Lung (tissue), 17 donors: ENCODE measurements at places on chromosomes 1 and 21. TPM values are rescaled to one million over a fixed set of nuclear protein-coding genes. Genes with fewer than 3 reads are reported as not detected.
A peak's percentile ranks its signal among the peaks of the same experiment; 100 is the strongest.

DNA sequence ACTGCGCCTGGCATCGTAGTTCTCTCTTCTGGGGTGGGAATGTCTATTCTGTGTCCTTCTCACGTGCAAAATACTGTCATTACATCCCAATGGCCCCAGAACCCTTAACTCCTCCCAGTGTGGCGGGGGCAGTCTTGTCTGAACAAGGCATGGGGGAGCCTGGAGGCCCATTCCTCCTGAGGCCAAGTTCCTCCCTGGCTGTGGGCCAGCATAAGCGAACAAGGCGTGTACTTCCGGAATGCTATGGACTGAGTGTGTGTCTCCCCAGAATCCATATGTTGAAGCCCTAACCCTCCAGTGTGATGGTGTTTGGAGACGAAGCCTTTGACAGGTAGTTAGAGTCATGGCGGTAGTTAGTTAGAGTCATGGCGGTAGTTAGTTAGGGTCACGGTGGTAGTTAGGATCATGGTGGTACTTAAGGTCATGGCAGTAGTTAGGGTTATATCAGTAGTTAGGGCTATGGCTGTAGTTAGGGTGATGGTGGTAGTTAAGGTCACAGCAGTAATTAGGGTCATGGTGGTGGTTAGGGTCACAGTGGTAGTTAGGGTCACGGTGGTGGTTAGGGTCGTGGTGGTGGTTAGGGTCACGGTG lies 71.0 kb downstream of the PRKCZ start:
- no peak for DNase-seq
- H3K4me3 ChIP-seq, result no peak overlapping the region

DNA sequence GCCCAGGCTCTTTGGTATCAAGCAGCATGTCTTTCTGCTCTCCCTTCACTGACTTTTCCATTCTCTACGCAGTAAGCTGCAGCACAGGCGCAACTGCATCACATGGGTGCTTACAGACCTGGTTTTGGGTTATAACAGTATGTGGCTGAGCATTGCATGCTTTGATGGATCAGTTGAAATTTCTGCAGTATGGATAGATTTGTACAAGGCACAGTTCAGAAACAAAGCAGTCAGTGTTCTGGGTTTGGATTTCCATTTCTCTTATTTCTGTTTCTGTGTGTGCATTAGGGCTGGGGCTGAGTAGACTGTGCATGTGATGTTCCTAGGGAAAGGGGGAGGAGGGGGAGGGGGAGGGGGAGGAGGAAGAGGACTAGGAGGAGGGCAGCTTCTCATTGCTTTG lies 4.5 kb downstream of the FAM163A start:
- H3K36me3 ChIP-seq, result no peaks in the 10 kb centered on the region
- H3K4me1 ChIP-seq, result no peaks in the 10 kb centered on the region
- no peak for DNase-seq
- no peak overlapping the region for H3K27ac ChIP-seq

DNA sequence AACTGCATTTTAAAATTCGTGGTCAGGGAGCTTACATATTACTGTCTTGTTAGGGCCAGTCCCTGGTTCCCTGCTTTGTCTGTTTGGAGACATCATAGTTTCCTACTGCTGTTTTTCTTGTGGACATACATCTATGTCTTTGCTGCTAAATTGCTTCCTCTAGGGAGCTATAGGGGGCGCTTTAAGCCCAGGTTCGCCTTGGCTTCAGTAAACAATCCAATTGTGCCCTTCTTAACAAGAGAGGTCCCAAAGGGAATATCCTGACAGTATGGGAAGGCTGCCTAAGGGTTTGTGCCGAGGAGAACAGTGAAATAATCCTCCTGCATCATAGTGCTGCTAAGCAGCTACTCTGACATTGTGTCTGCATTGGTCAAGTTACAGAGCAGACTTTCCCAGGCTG lies 112.5 kb downstream of the USH2A start:
- H3K36me3 ChIP-seq, result no peaks in the 10 kb centered on the region
- H3K4me1 ChIP-seq, result no peaks in the 10 kb centered on the region
- no peaks in the 10 kb centered on the region for H3K27me3 ChIP-seq
- H3K4me3 ChIP-seq, result no peak overlapping the region
- DNase-seq, result peak; percentile 37

DNA sequence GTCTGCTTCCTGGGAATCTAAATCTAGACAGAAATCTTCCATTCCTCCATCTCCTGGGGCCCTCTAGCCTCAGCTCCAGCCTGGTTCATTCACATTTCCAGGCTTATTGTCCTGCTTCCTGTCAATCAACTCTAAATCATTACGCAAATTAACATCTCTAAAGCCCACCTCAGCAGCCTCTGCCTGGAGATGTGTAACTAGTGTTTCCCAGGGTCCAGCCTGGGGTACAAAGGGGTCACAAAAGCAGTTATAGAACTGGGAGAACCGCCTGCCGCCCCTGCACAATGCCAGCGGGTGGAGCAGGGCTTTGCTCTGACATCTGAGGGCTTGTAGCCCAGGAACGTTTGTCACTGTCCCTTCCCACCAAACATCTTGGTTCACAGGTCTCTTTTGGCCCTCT lies 373.5 kb downstream of the RRAGC start:
- DNase-seq, result no peak
- H3K27ac ChIP-seq, result no peak overlapping the region
- H3K4me1 ChIP-seq, result no peaks in the 10 kb centered on the region
- no peaks in the 10 kb centered on the region for H3K27me3 ChIP-seq
- no peak overlapping the region for H3K4me3 ChIP-seq
- no peaks in the 10 kb centered on the region for H3K36me3 ChIP-seq

DNA sequence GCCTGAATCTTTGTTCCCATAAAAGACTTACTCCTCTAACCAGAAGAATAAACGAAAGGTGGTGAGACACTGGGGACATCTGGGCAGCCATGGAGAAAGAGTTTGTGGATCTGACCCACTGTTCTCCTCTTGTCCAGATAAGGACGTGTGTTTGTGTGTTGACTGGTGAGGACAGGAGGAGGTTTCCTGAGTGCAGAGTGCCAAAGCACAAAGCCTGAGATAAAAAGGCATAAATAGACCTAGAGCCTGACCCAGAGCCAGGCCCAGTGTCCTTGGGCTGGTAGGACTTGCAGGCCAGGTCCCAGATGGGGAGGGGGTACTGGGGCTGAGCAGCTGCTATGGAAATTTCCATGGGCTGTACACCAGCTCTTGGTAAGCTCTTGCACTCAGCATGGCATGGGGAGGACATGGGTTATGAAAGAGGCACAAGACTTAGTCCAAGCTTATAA lies 19.6 kb upstream of the COQ8A start:
- no peak overlapping the region for H3K4me3 ChIP-seq
- H3K27ac ChIP-seq, result peak overlapping the region; percentile 89
- DNase-seq, result no peak
- H3K4me1 ChIP-seq, result peaks cover 2% of the 10 kb centered on the region
- H3K36me3 ChIP-seq, result no peaks in the 10 kb centered on the region
- H3K27me3 ChIP-seq, result no peaks in the 10 kb centered on the region

- peaks cover 2% of the 10 kb centered on the region for H3K27me3 ChIP-seq
- DNase-seq, result no peak
- peaks cover 1% of the 10 kb centered on the region for H3K4me1 ChIP-seq
- no peak overlapping the region for H3K4me3 ChIP-seq
- no peaks in the 10 kb centered on the region for H3K36me3 ChIP-seq
These were observed 198.2 kb downstream of the ZNF326 start for GRCh38 chr1:90193116-90193515.

DNA sequence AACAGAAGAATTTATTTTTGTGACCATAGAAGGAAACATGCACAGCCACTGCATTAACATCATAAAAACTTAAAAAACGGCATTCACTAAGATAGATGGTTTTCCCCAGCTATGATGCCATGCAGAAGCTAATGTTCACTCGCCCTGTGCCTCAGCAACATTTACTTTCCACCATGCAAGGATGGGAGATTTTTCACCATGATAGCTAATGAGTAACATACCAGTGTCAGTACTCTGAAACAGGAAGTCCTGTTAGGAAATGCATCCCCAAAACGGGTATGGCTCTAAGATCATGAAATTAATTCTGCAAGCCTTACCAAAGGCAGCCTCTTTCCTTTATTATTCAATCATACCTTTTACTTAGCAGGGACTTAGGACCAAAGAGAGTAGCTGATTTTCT lies 17.5 kb upstream of the VAMP3 start:
- H3K27me3 ChIP-seq, result no peaks in the 10 kb centered on the region
- H3K4me1 ChIP-seq, result no peaks in the 10 kb centered on the region
- H3K4me3 ChIP-seq, result no peak overlapping the region
- no peaks in the 10 kb centered on the region for H3K36me3 ChIP-seq
- DNase-seq, result no peak
- H3K27ac ChIP-seq, result no peak overlapping the region

DNA sequence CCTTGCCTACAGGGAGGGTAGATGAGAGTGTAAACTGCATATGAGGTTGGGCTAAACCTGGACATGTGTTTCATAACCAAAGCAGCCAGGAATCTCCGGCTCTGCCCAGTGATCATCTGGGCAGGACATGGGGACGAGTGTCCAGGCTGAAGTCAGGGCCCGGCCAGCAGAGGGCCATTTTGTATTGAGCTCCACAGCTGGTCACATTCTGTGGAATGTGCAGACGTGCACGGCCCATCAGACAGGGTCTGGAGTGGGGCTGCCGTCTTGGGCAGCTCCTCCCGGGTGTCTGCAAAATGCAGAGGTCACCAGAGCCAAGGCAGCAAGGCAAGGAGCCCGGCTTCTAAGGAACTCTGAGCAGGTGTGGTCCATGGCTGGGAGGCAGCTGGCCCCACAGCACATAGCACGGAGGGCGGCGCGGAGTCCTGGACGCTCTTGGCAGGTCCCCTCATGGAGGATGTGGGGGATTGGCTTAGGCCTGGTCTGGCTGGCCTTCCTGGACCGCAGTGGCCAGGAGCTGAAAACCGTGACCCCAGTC lies 6.2 kb downstream of the LRRC3 start:
- peaks cover 11% of the 10 kb centered on the region for H3K36me3 ChIP-seq
- DNase-seq, result peak; percentile 64
- no peaks in the 10 kb centered on the region for H3K27me3 ChIP-seq
- peaks cover 2% of the 10 kb centered on the region for H3K4me1 ChIP-seq
- H3K4me3 ChIP-seq, result no peak overlapping the region

- H3K27me3 ChIP-seq, result no peaks in the 10 kb centered on the region
- no peak overlapping the region for H3K4me3 ChIP-seq
- no peak overlapping the region for H3K27ac ChIP-seq
- H3K36me3 ChIP-seq, result no peaks in the 10 kb centered on the region
- peaks cover 3% of the 10 kb centered on the region for H3K4me1 ChIP-seq
These were observed 64.4 kb downstream of the MAB21L3 start for GRCh38 chr1:116175611-116176010.

KRTAP24-1 gene
- not detected for total RNA-seq

DCDC2B gene
- 10.0 TPM for total RNA-seq

ALG14 gene
- total RNA-seq, result 7.5 TPM
